BE2C (cell line): ENCODE measurements at places on chromosomes 5 and 9.
A peak's percentile ranks its signal among the peaks of the same experiment; 100 is the strongest.

GRCh38 chr5:167355346-167355745 is 936.1 kb upstream of the WWC1 start:
- no peak for DNase-seq

DNA sequence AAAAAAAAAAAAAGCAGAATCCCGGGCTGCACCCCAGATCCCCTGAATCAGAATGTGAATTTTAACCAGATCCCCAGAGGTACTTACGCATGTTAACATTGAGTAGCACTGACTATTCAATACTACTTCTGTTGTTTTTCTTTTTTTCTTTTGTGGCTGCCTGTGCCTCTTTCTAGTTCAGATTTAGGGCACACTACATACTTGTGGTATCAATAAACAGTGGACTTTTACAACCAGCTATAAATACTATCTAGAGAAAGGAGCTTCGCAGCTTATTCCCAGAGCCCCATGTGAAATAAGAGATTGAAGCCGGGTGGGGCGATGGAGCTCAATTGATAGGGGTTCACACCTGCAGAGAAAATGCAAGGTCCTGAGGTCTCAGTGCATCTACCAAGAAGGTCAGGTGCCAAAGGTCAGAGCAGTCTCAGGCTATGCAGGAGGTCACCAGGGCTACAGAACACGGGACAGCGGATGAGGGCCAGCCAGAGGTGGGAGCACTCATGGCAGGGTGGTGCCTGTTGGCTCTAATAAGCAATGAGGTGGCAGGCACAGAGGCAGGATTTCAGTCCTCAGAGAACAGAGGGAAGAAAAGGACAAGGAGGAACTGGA is 22.3 kb downstream of the WWC1 start:
- DNase-seq: no peak

- no peak for DNase-seq
Measured at GRCh38 chr5:179836225-179837019, 15.7 kb downstream of the SQSTM1 start.

DNA sequence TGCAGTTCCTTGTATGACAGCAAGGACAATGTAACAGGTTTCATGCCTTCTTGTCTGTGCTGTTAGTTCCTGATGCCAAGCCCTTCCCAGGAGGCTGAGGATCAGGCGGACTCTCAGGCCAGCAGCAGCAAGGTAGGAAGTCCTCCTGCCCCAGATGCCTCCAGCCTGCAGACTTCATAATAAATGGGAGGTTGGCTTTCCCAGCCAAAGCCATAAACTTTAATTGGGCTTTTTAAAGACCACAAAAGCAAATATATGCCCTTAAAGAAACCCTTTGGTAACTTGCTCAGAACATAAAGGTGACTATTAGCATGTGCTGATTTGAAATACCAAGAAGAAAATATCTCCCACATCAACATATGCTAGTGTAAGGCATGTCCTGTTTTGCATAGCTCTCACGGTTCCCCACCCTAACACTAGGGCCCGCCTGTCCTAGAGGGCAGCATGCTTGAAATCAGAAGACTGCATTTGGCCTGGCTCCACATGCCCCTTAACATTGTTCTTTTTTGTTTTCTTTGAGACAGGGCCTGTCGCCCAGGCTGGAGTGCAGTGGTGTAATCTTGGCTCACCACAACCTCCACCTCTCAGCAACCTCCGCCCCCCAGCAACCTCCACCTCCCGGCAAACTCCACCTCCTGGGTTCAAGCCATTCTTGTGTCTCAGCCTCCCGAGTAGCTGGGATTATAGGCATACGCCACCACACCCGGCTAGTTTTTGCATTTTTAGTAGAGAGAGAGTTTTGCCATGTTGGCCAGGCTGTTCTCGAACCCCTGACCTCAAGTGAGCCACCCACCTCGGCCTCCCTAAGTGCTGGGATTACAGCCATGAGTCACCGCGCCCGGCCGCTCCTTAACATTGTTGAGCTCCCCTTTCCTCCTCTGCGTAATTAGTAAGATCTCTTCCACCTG is 44.6 kb upstream of the FCN1 start:
- DNase-seq: no peak

DNA sequence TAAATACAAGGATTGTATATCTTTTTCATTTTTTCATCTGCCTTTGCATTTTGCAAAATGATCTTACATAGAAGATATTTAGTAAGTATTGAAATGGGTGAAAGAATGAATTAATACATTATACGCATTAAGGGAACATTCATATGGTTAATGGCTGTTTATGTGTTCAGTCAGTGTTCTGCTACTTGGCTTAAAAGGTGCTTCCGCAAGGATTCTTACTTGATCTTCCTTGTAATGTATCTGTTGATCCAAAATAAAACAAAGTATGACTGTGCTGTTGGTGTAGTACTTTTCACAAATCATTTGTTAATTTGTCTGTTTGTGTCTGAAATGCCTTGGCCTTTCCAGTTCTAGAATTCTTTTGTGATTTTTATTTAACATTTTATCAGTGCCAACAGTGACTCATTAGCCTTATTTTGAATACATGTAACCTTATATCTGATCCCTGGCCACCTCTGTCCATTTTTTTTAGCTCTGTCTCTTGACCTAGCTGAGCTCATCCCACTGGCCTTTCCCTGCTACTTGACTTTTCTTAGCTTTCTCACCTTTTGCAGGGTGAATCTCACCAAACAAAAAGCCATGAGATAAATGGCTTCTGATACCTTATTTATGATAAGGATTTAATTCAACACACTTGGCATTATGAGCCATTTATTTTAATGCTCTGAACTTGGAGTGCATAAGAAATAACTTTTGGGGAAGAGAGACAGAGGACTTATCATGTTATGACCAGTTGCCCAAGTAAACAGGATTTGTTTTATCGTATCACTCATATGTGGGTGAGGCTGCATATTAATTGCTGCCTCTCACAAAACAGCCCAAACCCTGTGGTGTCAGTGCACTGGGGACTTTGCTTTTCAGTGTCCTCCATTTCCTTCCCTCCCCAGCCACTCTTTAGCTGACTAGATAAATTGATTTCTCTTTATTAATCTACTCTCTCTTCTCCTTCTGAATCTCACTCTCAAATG is 340.3 kb downstream of the KDM4C start:
- DNase-seq: no peak

GRCh38 chr9:28542928-28543327 is 969.6 kb upstream of the C9orf72 start:
- DNase-seq: no peak

DNA sequence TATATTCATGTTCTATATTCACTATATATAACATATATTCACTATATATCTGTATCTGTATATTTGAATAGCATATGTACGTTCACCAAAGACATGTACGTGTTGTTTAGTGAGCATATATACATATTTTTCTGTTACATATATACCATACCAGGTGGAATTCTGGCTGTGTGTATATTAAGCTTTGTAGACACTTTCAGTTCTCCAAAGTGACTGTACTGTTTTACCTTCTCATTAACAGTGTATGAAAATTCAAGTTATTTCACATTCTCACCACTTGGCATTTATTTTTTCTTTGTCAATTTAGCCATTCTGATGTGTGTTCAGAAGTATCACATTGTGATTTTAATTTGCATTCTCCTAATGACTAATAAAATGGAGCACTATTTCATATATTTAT is 52.2 kb downstream of the DROSHA start:
- no peak for DNase-seq

GRCh38 chr9:89806371-89807100 is 201.7 kb downstream of the GADD45G start:
- DNase-seq: no peak

- no peak for DNase-seq
Measured at GRCh38 chr9:135043345-135043744, 44.1 kb upstream of the OLFM1 start.

- no peak for DNase-seq
Measured at GRCh38 chr5:38547257-38547656, 9.2 kb downstream of the LIFR start.

DNA sequence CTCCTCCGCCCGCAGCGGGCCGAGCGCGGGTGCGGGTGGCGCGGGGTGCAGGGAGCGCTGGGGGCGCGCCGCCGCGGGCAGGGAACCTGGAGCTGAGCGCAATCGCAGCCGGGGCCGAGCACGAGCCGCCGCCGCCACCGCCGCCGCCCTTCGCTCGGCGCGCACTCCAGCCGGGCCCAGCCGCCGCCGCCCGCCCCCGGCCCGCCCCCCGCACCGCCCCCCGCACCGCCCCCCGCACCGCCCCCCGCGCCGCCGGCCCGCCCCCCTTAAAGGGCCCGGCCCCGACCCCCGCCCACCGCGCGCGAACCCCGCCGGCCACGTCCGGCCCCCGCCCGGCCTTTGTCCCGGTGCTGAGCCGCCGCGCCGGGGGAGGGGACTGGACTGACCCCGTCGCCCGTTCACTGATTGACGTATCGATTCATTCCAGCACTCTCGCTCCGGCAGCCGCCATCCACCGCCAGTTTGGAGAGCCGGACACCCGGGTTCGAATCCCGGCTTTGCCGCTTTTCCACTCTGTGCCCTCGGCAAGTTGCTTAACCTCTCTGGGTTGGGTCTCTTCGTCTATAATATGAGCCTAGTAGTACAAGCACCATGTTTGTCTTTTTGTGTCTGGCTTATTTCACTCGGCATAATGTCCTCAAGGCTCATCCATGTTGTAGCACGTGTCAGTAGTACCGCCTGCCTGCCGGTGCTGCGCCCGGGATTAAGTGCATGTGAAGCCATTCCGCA is at the start of gene SH3PXD2B:
TSS of gene SH3PXD2B (minus strand) at position 168 of the 729 bp plus-strand sequence. CDS start 173 bp downstream, outside the sequence.
- peak; percentile 67 for DNase-seq

- no peak for DNase-seq
Measured at GRCh38 chr5:74526111-74526510, 114.4 kb downstream of the ENC1 start.

- DNase-seq: no peak
Measured at GRCh38 chr9:121593066-121593465, 58.4 kb upstream of the DAB2IP start.

DNA sequence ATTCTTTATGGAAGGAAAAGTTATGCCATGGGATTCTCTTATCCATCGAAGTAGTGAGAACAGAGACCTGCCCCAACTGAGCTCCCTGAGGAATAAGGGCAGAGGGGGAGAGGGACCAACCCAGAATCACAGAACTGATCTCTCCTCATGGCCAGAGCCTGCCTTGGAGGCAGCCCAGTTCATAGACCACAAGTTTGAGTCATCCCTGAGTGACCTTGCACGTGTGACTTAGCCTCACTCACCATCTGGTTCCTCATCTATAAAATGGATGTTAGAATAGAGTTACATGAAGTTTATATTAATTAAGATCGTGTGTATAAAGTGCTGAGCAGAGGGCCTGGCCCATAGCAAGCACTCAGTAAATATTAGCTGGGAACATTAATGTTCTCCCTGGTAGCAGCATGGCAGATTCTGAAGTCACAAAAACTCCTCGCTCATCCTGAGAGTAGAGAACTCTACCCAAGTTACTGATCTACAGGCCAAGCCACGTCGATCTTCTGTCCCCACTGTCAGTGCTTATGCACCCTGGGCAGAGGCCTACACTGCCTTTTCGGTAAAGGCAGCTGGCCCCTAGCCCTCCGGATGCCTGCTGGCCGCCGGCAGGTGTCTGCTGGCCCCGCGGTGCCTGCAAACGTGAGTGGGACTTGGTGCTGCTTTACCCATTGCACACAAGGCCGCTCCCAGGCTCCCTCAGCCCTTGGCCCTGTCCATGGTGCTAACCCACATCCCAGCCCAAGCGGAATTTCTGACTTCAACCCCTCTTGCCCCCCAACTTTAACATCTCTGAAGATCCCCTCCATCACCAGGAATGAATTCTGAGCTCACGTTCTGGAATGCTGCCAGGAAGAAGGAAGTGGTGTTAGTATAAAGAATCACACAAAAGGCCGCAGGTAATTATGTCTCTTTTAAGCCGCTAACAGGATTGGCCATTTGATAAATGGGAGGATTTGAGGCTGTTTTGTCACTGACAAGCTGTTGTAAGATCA is 61.1 kb upstream of the ARAP3 start:
- peak; percentile 48 for DNase-seq

DNA sequence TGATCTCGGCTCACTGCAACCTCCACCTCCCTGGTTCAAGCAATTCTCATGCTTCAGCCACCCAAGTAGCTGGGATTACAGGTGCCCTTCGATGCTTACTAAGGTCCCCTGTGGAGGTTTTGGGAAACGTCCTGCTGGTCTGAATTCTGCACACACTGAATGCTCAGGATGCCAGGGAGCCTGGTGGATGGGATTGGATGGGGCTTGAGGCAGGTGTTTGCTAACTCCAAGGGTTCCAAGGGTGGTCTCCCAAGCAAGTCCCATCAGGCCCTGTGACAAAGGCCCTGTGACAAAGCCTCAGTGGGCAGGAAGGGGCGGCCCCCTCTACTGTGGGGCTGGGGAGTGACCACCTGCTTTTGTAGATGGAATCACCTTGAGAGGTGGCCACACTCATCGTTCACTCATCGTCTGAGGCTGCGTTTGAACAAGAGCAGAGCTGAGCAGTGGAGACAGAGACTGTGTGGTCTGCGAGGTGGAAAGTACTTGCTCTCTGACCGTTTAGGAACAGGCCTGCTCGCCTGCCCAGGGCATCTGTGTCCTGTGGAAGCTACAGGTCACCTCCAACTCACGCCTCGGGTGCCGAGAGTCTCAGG is 40.2 kb downstream of the MRPL36 start:
- no peak for DNase-seq

DNA sequence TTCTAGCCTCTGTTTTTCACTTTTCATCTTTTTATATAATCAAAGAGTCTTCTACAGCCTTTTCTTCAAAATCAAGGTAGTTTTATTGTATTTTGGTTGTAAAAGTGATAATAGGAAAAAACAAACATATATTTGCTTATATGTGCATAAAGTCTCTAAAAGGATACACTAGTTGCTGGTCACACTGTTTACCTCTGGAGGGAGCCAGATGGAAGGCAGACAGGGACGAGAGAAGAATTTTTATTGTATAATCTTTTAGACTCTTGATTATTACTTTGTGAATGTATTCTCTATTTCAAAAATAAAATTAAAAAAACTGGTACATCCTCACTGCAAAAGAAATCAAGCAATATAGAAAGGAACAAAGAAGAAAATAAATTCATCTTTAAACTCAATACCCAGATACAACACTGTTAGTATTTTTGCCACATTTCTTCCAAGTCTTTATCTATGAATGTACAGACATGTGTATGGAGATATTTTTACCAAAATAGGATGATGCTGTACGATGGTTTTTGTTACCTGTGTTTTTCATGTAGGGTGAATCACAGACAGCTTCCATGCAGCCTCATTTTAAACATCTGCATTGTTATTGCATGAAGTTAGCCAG is 6.1 kb upstream of the RNF183 start:
- DNase-seq: peak; percentile 40

GRCh38 chr5:114311968-114312367 is 49.9 kb upstream of the KCNN2 start:
- DNase-seq: no peak

DNA sequence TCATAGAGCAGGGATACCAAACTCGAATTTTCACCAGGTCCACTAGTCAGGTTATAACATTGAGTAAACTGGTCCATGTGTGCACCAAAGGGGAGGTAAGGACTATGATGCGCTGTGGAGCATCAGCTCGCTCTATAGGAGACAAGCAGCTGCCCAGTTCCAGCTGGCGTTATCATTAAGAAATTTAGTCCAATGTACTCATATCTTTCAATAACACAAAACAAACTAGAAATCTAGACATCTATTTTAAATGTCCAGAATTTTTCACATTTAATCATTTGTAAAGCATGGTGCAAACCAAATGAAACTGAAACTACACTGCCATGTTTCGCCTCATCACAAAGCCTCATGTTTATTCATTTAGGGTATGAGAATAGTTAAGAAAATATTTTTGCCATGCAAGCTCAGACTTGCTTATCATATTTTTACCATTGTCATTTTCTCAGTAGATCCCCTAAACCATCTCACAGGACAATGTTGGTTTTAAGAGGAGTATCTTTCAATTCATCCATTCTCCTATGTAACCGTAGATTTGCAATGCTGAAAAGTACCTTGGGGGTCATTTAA is 50.9 kb downstream of the ZNF474 start:
- no peak for DNase-seq

GRCh38 chr5:137960141-137960540 is 70.9 kb downstream of the PKD2L2 start:
- no peak for DNase-seq
